ENCODE measurements at places on chromosomes 6 and 20. TPM values are rescaled to one million over a fixed set of nuclear protein-coding genes. Genes with fewer than 3 reads are reported as not detected.

The DDAH2 gene
- polyA plus RNA-seq = 188 TPM

The BTBD3 gene
- 71.6 TPM for polyA plus RNA-seq

The MCUR1 gene
- 56.1 TPM for polyA plus RNA-seq

GRCh38 chr6:166204852-166205650 is 37.4 kb upstream of the TBXT start:
- DNase-seq = no peak

DNA sequence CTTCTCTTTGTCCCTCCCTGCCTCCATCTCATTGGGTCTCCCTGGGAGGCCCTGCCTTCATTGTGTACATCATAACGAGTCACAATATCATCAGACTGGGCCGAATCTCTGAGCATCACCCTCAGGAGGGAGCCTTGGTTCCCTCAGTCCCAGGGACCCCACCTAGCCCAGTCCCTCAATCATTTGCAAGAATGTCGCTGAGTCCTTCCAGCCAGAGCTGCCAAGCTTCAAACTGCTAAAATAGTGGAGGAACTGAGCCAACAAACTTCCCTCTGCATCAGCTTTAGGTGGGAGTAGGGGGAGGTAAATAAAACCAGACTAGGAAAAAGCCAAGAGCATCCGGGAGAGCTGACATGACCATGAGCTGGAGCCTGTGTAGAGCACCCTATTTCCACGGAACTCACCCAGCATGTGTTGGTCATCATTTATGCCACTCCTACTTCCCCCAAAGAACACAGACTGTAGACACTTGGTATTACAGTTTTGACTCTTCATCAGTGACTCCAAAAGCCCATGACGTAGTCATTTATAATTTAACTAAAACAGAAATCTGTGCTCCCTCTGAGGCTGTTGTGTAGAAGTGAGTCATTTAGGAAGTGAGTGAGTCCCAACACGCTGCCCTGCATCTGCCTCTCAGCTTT is 28.8 kb upstream of the IL17A start:
- no peak for DNase-seq

- no peak for DNase-seq
These were observed 30.8 kb upstream of the PREP start for GRCh38 chr6:105433723-105434122.

GRCh38 chr20:51498765-51499540 is 43.6 kb downstream of the NFATC2 start:
- no peak for DNase-seq

DNA sequence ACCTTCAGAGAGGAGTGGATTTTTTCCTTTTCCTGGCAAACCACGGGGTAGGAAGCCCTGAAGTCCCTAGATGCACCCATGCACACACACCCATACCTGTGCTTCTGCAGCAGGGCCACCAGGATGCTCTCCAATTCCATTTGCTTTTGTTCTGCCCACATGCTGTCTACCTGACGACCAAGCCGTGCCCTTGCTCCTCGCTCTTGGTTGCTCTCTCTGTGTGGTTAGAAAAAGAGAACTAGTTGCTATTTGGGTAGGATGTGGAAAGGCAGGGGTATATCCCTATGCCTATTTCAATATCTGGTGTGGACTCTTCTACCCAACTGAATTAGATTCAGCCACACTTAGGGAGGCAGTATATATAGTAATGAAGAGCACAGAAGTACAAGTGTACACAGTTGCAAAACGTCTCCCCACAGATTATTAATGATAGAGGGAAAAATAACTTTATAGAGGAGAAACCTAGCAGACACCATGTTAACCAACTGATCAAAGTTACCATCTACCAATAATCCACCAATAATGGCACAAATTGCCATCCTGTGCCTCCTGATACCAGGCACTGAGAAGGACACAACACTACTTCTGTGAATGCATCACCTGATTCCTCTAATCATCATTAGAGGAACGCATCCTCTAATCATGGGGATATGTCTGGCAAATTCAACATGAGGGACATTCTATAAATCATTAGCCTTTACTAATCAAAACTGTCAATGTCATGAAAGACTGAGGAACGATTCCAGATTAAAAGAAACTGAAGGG is 7.3 kb downstream of the GHRH start:
- no peak for DNase-seq

DNA sequence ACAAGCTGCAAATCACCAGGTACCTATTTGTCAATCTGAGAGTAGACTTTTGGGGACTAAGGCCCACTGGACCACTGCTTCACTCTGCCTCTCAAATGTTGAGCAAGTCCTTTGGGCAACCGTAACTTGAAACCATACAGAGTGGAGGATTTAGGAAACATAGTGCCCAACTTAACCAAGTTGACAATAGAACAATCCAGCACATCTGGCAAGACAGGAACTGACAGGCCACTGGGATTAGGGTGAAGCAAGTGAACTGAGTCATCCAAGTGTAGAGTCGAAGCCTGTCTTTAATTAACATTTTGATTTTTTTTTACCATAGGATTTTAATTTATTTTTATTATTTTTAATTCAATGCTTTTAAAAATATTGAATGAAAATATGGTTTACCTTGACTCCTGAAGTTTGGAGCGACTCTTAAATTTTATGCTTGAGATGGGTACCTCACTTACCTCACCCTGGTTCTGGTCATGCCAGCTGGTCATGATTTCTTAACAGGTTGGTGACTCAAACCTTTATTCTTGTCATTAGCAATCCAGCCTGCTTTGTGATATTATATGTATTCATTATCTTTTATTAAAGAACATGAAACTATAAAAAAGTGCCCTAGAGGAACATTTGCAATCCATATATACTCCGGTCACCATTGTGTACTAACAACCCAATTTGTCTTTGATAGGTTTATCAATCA is 312.1 kb upstream of the DEFB112 start:
- no peak for DNase-seq

GRCh38 chr6:31717499-31718222 is 2.5 kb downstream of the LY6G6D start:
- no peak for DNase-seq

GRCh38 chr20:40565001-40565681 is 123.9 kb downstream of the MAFB start:
- DNase-seq = no peak

GRCh38 chr20:64196847-64197306 is 32.6 kb downstream of the MYT1 start:
- no peak for DNase-seq

DNA sequence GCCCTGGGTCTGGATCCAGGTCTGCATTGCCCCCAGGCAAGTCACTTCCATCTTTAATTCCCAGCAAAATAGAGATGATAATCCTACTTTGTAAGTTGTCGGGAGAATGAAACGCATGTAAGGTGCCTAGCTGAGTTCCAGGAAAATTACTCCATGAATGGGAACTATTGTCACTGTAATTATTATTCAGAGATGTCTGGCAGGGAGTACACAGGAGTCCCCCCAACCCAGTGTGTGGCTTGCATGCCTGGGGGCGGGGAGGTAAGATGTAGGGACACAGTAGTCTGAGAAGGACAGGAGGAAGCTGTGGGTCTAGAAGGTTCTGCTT is 85.4 kb downstream of the CD40 start:
- DNase-seq = no peak

DNA sequence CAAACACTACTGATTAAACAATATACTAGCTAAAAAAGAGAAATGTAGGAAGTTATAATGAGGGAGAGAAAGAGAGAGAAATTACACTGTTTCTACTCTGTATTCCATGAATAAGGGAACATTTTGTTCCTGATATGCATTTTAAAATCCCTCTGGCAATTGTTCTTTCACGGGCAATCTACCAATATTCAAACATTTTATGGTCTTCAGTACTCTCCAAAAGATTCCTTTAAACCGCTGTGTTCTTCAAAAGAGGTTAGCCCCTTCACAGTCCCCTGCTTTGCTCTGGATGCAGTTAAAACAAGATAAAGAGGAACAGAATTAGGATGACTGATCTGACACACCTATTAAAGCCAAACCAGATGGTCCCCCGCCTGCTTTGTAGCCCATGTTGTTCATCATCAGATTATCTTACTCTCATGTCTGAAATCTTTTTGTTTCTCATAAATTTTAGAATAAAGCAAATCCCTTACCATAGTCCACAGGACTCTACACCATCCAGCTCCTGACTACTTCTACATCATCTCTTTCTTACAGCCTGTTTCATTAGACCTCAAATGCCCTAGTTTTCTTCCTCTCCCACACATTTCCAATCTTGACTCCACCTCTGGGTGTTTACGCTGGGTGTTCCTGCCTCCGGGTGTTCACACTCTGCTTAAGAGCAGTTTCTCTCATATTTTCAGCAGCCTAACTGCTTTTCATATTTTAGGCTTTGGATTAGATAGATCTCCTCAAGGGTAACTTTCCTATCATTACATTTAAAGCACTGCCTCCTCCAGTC is 399.7 kb downstream of the COL12A1 start:
- DNase-seq = no peak

DNA sequence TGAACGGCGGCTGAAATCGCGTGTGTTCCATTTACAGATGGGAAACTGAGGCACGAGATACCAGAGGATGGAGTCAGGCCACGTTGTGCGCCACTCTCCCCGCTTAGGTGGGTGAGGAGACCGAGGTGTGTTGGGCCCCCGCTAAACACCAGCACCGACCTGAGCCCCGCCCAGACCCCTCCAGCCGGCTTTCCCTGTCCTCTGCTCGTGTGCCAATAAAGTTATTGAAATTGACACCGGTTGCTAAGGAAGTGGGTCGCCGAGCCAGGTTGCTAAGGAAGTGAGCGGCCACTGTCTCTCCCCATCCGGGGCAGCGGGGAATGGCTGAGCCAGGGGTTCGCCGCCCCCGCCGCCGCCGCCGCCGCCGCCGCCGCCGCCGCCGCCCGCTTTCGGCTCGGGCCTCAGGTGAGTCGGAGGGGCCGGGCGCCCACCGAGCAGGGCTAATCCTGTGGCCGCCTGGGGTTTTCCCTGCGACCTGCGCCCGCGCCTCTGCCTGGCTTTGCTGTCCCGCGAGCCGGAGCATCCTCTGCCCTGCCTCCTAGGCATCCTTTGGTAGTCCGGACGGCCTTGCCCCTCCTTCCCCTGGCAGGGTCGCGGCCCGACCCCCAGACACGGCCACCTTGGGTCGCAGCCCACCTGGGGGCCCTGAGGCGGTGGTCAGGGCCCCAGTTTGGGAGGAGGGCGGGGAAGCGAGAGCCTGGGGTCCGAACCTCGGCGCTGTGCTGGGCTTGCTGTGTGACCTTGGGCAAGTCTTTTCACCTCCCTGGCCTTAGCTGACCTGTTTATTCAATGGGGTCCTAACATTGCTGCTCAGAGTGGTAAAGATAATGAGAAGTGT is at the start of gene KIF3B:
KIF3B (plus strand) TSS at position 291 of the 838 bp plus-strand sequence. CDS start 32,127 bp downstream, outside the sequence.
- peak; percentile 55 for DNase-seq

- DNase-seq = no peak
These were observed 372.6 kb downstream of the TAF4 start for GRCh38 chr20:61693055-61693600.

- no peak for DNase-seq
These were observed 132.4 kb upstream of the MAN1A1 start for GRCh38 chr6:119481976-119482375.

GRCh38 chr20:7673841-7674240 is 266.4 kb downstream of the HAO1 start:
- no peak for DNase-seq

DNA sequence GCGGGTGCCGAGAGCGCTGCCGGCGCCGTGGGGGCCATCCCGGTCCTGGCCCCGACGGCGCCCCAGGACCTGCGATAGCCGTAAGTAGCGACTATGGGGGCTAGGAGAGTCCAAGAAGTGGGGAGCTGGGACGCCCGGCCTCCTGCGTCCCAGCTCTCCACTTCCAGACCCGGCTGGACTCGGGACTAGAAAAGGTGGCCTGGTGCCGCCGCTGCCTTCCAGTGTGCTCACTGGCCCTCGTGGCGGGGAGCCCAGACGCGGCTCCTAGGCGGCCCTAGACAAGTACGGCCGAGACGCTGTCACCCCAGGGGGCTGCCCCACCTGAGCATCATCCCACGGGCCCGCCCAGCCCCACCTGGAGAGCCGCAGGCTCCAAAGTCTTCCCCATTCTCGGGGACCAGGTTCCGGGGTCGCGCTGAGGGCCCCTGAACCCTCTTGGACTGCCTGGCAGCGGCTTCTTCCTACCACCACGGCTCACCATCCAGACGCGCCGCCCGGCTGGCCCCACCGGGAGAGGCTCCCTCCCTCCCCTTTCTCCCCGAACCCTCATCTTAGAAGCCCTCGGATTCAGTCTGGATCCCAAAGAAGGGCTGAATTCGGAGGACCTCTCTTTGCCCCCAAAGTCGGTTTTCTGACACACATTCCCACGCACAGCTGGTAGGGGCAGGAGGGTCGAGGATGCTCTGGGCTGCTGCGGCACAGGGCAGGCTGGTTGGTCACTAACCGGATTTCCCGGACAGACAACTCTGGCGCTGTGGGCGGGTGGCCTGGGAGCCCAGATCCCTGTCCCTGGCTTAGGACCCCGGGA is 870 bp upstream of the MDFI start:
- no peak for DNase-seq

- DNase-seq = no peak
These were observed 44.3 kb downstream of the TPD52L1 start for GRCh38 chr6:125197795-125198269.

DNA sequence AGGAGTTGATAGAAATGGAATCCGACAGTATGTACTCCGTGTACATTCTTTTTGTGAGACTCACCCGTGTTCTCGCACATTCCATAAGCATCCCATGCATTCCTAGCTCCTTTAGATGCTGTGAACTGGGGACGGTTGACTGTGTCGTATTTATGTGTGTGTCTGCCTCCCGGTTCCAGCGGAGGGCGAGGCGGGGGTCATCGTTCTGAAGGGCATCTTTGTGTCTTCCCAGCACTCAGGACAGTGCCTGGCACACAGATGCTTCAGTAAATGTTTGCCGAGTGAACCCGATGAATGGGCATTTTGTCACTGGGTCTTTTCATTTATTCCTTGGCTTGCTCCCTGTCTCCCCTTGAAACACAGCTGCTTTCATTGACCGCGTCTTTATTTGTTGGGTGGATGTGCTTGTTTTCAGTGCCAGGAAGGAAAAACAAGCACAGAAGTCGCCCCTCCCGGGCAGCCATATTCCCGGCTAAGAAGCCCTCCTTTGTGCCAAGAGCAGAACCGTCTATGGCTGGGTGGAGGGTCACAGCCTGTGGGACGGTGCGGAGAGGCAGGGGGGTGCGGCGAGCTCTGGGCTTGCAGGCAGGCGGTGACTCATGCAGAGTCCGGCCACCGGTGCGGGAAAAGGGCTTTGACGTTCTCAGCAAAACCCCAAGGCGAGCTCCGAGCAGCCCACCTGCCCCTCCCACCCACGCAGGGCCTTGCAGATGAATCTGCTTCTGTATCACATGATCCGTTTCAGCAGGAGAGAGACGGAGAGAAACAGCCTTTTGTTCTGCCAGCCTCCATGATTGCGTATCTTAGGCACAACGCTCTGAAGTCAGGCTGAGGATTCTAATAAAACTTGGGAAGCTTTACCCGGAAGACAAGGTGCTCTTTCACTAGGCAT is 11.2 kb upstream of the PSMG4 start:
- DNase-seq = no peak
